SK-N-MC (cell line): ENCODE measurements at places on chromosomes 4 and X.

GRCh38 chrX:14356401-14356800 lies 172.9 kb upstream of the GLRA2 start:
- DNase-seq = no peak

DNA sequence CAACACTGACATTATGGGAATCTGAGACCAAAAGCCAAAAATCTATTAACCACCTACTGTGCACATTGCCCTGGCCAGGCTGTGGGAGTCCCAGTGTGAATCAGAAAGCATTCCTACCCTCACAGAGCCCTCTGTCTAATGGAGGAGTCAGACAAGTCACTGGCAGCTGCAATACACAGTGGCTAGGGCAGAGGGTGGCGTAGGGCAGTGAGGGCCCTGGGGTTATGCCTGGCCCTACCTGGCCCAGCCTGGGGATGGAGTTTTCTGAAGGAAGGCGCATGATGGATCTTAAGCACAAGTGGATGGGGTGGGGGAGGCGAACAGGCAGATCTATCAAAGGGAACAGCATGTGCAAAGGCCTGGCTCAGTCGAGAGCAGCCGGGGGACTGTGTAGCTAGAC lies 10.8 kb downstream of the JAKMIP1 start:
- DNase-seq = no peak

DNA sequence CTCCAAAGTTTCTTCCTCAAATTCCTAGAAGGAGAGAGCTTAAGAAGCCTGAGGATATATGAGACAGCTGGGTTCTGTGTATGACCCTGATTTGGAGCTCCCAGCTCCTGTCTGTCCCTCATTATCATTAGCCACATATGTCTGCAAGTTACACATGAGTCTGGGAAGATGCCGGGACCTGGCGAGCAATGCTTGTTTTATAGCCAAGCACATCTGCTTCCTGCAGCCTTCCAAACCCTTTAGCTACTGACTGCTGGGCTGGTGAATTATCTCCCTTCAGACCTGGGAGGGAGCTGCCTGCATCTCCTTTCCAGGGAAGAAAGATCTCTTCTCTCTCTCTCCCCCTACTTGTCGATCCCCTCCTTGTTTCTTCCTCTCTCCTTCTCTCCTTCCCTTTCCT lies 556.7 kb upstream of the BOD1L1 start:
- no peak for DNase-seq

- DNase-seq = no peak
Observed at GRCh38 chrX:86148024-86148511, at the start of gene DACH2. TSS of gene DACH2 (plus strand) at chrX:86148451.

- DNase-seq = no peak
Observed at GRCh38 chrX:91434351-91435168, at the start of gene PABPC5. TSS of gene PABPC5 (plus strand) at chrX:91434839. CDS start at chrX:91435578, 739 bp downstream.

- no peak for DNase-seq
Observed at GRCh38 chr4:95417531-95417930, 131.2 kb downstream of the UNC5C start.

- no peak for DNase-seq
Observed at GRCh38 chr4:81502564-81502963, 30.9 kb upstream of the RASGEF1B start.

DNA sequence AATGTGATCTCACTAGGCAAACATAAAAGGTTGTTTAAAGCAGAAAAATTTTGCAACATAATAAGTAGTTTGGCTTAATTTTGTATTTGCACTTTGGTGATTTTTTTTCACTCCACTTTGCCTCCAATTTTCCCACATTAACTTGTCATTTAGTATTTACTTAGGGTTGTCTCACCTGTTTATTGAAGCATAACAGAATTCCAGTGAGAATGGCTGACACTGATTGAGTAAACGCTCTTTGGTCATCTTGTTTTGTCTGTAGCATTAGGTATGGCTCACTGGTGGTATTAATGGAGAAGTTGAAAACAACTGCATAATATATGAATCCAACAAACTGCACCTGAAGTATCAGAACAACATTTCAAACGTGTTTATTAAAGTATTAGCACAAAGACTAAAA lies 799.5 kb upstream of the ADGRL3 start:
- DNase-seq = no peak

DNA sequence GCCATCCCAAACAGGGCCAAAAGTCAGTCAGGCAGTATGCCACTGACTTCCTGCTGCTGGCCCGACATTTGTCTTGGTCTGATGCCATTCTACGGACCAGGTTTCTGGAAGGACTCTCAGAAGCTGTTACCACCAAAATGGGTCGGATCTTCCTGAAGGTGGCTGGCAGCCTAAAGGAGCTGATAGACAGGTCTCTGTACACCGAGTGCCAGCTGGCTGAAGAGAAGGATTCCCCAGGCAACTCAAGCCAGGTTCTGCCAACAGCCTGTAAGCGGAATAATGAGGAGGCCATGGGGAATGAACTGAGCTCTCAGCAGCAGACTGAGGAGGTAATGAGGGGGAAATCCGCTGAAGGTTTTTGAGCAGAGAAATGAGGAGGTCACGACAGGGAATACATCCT lies 95.7 kb downstream of the RTL9 start:
- no peak for DNase-seq

DNA sequence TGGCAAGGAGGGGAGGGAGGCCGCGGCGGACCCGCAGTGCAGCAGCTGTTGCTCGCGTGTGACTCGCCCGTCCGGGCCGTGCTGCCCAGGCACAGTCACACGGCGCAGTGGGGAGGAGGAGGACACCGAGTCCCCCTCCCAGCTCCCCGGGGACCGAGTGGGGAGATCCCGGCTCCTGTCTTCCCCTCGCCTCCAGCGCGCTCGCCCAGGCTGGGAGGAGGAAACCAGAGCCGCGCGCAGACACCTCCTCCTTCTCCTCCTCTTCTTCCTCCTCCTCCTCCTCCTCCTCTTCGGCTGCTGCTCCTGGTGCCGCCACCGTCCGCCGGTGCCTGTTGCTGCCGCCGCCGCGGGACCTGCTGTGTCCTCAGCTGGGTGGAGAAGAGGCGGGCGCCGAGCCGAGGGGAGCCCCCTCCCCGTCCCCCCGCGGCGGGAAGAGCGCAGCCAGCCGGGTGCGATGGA lies at the start of gene TBC1D1:
TBC1D1 (plus strand) TSS at position 284 of the 459 bp plus-strand sequence. CDS start 11,012 bp downstream, outside the sequence.
- no peak for DNase-seq

DNA sequence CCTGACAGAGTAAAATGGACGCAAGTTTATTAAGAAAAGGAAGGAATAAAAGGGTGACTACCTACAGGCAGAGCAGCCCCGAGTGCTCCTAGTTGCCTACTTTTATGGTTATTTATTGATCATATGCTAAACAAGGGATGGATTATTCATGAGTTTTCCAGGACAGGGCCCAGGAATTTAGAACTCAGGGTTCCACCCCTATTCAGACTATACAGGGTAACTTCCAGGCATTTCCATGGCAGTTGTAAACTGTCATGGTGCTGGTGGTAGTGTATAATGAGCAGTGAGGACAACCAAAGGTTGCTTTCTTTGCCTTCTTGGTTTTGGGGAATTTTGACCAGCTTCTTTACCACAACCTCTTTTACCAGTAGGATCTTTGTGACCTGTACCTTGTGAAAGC lies 27.7 kb upstream of the CXCL3 start:
- DNase-seq = no peak

GRCh38 chr4:173585876-173586572 lies 56.0 kb upstream of the HAND2 start:
- DNase-seq = no peak

GRCh38 chr4:14339715-14340114 lies 662.6 kb upstream of the CPEB2 start:
- no peak for DNase-seq

GRCh38 chr4:153787061-153787560 lies 1.8 kb downstream of the SFRP2 start:
- DNase-seq = no peak

- DNase-seq = no peak
Observed at GRCh38 chrX:130482871-130483270, 81.1 kb downstream of the RBMX2 start.

DNA sequence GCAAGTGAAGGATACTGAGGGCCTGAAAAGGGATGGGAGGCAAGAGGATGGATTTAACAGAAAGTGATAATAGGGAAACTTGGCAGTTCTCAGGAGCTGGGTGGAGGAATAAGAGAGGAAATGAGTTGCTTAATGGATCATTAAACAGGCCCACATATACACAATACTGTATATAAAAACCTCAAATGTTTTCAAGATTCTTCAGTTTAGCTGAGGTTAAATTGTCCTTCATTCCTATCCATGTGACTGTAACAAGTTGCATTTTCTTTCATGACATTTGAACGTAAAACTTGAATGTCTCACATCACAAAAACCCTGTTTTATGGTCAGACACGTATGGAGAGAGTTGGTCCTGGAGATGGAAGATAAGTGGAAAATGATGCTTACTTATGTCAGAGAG lies 76.5 kb upstream of the PLAC8 start:
- no peak for DNase-seq

GRCh38 chrX:1528884-1529203 lies 8.1 kb downstream of the P2RY8 start:
- no peak for DNase-seq

DNA sequence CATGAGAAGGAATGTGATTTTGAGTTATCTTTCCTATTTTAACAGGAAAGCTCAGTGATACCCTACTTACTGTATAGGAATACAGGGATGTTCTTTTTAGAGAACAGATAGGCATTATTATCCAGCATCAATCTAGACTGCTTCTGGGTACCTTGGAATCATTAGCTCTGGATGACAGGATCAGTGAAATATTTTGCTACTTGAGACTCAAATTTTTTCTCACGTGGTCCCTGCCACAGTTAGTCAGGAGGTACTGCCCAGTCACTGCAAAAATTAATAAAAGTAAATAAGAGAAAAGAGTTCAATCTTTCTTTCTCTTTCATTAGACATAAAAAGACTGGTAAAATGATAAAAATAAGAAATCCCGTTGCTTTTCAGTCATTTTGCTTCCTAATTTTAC lies 5.5 kb downstream of the ZNF827 start:
- DNase-seq = no peak

- no peak for DNase-seq
Observed at GRCh38 chr4:133146574-133147241, 2.4 kb upstream of the PCDH10 start.

DNA sequence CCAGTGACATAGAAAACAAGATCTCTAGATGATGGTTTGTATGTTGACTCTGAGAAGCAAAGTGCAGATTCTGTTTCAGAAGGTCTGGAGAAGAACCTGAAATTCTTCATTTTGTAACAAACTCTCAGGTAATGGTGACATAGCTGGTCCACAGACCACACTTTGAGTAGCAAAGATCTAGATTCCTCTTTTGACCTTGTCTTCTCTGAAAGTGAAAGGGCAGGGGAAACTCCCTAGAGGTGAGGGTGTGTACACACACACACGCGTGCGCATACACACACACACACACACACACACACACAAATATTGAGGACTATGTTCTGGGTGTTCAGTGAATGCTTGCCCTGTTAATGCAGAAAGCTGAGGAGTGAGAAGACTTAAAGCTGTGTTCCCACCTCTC lies 110.1 kb downstream of the NHSL2 start:
- DNase-seq = no peak

DNA sequence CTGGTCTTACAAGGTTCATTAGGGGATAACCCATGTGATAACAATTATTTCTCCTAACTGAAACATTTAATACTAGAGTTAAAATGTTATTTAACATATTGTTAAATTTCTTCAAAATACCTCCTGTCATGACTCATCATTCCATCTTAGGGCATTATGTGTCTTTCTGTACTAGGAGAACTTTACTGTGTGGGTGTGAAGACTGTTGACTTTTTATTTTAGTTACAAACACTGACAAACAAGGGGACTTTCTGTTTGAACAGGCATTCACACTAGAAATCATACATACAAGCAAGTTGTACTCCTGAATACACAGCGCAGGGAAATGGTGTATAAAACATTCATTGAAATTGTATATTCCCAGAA lies 175.9 kb downstream of the FBXW7 start:
- DNase-seq = no peak

- DNase-seq = no peak
Observed at GRCh38 chr4:41512596-41512995, 25.4 kb upstream of the LIMCH1 start.

GRCh38 chrX:132665676-132666075 lies 176.8 kb upstream of the MBNL3 start:
- DNase-seq = no peak

DNA sequence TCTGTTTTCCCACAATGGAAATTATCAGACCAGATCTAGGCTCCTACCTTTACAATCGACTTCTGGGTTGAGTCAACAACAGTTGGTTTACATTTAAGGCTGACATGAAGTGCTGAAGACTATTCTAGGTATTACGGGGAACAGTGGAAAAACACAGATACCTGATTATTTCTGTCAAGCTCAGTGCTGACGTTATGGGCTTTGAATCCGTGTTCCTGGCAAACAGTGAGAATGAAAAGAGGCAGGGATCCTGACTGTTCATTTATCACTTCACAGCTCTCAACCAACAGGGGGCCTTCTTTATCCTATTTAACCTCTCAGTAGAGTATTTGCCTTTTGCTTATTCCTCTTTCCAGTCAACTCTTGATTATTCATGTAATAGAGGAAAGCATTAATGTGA lies 43.1 kb downstream of the TMEM164 start:
- no peak for DNase-seq

GRCh38 chr4:119536572-119537528 lies 91.8 kb downstream of the PDE5A start:
- DNase-seq = no peak

- no peak for DNase-seq
Observed at GRCh38 chr4:96524311-96524875, 684.5 kb downstream of the PDHA2 start.

- no peak for DNase-seq
Observed at GRCh38 chr4:153181293-153181692, 22.9 kb upstream of the TRIM2 start.

- DNase-seq = no peak
Observed at GRCh38 chr4:109238746-109239145, 63.7 kb downstream of the COL25A1 start.

- no peak for DNase-seq
Observed at GRCh38 chrX:22629105-22629725, 356.5 kb downstream of the CBLL2 start.

GRCh38 chr4:70392057-70392776 lies 5.5 kb upstream of the OPRPN start:
- DNase-seq = no peak

GRCh38 chr4:7055111-7055989 lies 12.2 kb downstream of the TADA2B start:
- no peak for DNase-seq

GRCh38 chr4:72374159-72374558 lies 194.9 kb downstream of the ADAMTS3 start:
- DNase-seq = no peak

- DNase-seq = no peak
Observed at GRCh38 chrX:118507766-118508165, 12.2 kb downstream of the DOCK11 start.

DNA sequence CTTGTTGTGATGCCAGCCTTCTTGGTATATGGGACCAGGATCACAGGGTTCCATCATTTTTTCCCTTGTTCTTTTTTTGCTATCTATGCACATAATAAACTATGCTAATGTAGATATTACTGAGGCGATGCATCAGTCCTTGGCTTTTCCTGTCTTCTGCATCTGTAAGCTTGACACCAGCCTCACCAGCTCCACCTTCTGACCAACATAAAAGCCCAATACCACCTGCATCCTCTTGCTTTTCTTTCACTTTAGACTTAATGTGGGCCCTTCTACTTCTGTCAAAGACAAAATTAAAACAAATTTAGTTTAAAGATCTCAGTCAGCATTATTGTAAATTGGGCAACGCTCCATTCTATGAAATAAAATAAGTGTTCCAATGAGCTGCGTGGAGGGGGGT lies 1718.8 kb upstream of the PCDH10 start:
- no peak for DNase-seq
